ENCODE measurements at places on chromosomes 4 and X.

- no peak for DNase-seq
Observed at GRCh38 chr4:189299706-189300105, 641.0 kb upstream of the FRG1 start.

- DNase-seq: no peak
Observed at GRCh38 chr4:110075083-110075738, 123.2 kb downstream of the ELOVL6 start.

GRCh38 chr4:58175024-58175423, 1064.8 kb upstream of the IGFBP7 start:
- DNase-seq: no peak

- DNase-seq: no peak
Observed at GRCh38 chrX:68917799-68918198, 89.0 kb downstream of the EFNB1 start.

GRCh38 chr4:153438916-153439756, 27.0 kb upstream of the TMEM131L start:
- DNase-seq: peak; percentile 12

GRCh38 chr4:166065324-166065723, 192.3 kb downstream of the TLL1 start:
- no peak for DNase-seq

GRCh38 chr4:172947594-172947993, 221.0 kb upstream of the GALNT7 start:
- DNase-seq: no peak

DNA sequence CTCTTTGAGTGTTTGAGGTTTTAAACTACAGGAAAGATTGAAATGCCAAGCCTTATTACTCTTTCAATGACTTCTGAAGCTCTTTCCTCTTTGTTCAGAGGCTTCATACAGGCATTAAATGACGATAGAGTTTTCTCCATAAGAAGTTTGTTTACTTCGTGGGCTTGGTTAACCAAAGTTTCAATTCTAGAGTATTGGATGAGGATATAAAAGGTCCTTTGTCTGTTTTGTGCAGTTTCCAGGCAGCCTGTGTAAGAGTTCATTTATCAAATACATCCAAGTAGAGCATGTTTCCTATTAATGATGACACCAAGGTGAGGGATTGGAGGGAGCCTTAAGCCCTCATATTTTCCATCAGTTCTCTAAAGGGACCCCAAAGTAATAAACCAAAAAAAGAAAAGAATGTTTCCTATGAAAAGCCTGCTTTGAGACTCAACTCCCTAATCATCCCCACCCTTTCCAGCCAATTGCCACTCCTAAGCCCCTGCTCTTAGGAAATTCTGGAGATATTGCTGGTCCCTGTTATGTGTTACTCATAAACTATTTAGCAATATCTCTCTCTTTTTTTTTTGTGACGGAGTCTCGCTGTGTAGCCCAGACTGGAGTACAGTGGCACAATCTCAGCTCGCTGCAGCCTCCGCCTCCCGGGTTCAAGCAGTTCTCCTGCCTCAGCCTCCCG, 106.2 kb upstream of the IL13RA1 start:
- DNase-seq: no peak

DNA sequence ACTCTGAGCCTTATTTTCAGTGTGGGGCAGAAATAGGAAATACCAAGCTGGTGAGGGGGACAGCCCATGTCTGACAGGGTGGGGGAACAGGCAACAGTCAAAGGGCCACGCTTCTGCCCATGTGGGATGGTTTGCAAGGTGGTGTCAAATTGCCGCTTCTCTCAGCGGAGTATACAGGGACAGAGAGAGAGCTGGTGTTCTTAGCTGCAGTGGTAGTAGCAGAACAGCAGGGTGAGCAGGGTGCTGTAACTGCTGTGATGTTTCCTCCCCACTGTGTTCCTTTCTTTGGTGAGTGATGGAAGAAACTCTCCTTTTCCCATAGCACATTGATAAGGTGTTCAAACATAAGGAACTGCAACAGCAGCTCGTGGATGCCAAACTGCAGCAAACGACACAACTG, 37.9 kb downstream of the RBBP7 start:
- no peak for DNase-seq

GRCh38 chrX:150313514-150313913, 49.6 kb upstream of the MAMLD1 start:
- no peak for DNase-seq

- DNase-seq: no peak
Observed at GRCh38 chrX:31603411-31604120, 531.7 kb upstream of the FTHL17 start.

- no peak for DNase-seq
Observed at GRCh38 chr4:176052744-176053143, 12.9 kb upstream of the WDR17 start.

DNA sequence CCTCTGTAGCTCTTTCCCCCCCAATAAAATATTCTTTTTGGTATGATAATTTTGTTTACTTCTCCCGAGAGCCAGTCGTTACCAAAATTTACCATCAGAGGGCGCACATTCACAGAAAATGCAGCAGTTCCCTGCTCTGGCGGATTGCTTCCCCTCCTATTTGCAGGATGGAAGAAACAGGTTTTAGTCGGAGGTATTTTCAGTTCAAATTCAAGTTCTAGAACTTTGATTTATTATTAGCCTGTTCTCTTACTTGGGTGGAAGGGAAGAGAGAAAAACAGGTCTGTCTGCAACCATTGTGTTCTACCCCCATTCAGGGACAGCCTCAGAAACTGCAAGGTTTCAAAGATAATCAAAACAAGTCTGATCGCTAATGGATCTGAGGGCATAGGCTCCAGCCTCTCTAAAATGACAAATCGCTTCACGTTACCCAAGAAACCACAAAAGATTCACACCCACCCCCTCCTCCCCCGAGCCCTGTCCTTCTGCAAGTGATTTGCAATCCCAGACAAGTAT, 263.8 kb upstream of the RPS6KA3 start:
- peak; percentile 29 for DNase-seq
